Stimulated activated CD8-positive, alpha-beta memory T cell treated with anti-CD3 and anti-CD28 coated beads, Interleukin-7, amount 100 ng/mL, for 1 hour (primary cell): ENCODE measurements at places on chromosomes 2 and 18.

DNA sequence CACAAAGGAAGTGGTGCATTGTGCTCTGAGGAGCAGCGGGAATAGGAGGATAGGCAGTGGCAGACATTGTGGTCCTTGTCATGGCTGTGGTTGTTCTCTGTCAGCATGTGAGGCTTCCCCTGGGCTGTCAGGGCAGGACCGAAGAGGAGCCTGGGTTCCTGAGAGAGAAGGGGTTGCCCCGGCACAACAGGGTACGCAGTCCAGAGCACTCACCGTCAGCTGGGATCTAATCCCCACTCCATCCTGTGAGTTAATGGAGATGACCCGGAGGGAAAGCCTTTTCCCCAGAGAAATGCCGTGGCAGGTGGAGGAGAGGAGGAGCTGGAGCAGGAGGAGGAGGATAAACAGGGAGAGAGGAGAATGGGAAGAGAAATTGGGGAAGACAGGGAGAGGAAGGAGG, 396.7 kb upstream of the HS6ST1 start:
- DNase-seq = no peak

DNA sequence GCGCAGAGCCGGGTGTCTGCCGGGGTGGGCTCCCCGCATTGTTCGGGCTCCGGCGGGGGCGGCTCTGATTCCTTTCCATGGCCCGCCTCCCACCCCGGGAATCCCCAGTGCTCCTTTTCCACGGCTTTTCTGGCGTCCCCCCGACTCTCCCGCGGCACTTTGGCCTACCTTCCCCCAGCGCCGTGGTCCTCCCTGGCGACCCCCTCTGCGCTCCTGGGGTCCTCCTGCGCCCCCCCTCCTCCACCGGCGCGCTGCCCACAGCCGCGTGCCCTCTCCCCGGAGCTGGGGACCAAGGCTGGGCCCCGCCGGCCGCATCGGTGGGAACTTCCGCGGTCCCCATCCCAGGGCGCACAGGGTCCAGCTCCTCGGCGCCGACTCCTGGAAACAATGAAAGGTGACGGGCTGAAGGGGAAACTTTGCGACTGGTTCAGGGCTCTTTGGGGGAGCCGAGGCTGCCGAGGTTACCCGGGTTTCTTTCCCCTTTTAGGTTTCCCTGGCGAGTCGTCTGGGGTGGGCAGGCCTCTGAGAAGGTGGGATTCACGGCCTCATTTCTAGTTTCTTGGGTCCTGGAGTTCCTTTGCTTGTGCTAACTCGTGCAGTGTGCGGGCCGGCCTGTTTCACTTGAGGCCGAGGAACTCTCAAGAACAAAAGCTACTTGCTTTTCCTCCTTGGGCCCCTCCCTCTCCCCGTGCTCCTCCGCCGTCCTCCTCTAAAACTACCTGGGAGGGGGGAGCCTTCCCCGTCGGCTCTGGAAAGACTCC, 2.2 kb downstream of the TGIF1 start:
- DNase-seq = no peak

DNA sequence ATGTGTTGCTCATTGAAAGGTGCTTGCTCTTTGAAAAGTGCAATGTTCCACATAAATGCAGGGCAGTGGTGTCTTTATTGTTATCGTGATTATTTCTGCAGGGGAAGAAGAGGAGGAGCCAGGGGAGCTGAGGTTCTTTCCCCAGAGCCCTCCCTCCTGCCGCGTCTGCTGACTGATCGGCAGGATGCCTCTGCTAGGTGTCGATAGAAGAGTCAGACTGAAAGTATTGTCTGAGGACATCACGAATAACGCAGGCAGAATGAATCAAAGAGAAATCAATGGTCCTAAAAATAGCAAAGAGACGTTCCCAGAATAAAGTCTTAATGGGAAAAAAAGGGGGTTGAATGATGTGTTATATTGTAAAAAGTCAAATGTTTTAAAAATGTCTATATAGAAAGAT, 47.4 kb upstream of the SIX3 start:
- no peak for DNase-seq

DNA sequence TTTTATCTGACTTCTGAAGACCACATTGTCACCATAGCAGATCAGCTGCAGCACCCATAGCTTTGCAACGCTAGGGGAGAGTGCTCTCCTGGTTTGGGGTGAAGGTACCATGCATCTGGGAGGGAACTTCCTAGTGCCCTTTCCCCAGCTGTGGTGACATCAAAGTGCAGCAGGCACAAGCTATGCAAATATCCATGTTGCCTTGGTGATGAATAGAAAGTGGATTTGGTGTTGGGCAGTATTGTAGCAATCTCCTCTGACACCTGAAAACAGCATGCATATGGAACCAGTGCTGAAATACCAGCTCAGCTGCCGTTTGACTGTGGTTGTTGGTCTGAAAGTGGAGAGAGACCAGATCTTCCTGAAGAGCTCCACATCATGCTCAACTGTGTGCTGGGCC, 37.1 kb downstream of the BCL2L11 start:
- DNase-seq = no peak

- no peak for DNase-seq
These were observed 748 bp downstream of the FMNL2 start for GRCh38 chr2:152335726-152336118.

- DNase-seq = no peak
These were observed 66.0 kb upstream of the ST3GAL5 start for GRCh38 chr2:85954590-85955458.

GRCh38 chr2:238282861-238283738, 5.3 kb downstream of the PER2 start:
- no peak for DNase-seq
